ENCODE measurements at places on chromosomes 2 and 18.

DNA sequence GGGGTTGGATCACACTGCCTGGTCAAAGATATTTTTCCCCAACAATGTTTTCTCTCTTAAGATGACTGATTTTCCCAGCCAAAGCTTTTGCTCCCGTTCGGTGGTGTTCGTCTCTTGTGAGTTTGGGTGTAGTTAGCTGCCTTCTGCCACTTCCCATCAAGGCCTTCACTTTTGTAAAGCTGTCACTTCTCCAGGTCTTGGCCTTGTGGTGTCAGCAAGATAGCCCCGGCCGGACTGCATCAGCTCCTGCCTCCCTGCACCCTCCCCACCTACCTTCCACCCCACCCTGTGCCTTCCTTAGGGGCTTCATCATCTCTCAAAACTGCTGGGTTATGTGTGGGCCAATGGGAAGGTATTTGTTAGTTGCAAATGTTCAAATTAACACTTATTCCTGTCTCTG lies 228.9 kb downstream of the BCL11A start:
- DNase-seq = no peak

GRCh38 chr18:33483908-33484307 lies 43.4 kb upstream of the CCDC178 start:
- DNase-seq = no peak

DNA sequence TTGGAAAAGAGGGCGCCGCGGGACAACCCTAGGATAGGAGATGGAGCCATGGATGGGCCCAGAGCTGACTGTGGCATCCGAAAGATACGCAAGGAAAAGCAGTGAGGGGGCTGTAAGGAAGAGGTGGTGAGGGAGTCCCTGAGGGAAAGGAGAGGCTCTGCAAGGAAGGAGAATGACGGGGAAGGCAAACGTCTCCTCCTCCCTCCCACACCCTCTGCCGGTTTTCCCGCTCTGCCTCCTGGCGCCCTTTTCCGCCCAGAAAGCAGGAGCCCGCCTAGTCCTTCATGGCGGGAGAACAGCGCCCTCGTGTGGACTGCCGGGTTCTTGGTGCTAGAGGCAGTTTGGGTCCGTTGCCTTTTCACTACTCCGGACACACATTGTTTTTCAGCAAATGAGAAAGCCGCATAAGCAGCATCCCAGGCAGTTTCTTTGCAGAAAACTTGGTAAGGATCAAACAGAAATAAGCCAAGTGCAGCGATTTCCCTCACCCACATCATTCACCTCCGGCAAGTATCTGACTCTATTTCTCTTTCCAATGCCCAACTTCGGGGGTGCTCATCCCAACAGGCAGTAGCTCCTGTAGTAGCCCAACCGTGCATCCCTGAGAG lies 200.4 kb downstream of the INO80D start:
- DNase-seq = peak; percentile 63

DNA sequence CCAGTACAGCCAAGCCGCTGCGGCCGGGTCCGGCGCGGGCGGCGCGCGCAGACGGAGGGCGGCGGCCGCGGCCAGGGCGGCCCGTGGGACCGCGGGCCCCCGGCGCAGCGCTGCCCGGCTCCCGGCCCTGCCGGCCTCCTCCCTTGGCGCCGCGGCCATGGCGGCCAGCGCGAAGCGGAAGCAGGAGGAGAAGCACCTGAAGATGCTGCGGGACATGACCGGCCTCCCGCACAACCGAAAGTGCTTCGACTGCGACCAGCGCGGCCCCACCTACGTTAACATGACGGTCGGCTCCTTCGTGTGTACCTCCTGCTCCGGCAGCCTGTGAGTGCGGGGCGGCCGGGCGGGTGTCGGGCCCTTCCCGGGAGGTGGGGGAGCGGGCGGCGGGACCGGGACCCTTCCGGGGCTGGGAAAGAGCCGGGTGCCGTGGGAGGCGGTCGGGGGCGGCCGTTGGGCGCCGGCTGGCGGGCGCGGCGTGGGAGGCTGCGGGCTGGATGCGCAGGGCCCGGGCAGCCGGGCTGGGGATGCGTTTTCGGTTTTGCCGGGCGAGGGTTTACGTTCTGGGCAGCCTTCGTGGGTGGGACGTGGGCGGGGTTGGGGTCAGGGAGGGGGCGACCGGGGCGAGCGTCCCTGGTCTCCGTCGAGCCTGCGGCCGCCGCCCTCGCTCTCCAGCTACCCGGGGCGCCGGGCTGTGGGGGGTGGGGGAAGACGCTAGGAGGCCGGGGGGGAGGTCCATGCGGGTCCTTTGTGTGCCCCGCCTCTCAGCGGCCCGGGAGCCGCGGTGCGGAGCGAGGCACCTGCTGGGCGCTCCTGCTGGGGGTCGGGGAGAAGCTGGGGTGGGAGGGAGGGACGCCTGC lies 537 bp downstream of the AGFG1 start:
- DNase-seq = peak; percentile 22

GRCh38 chr2:48162742-48163141 lies 256.4 kb upstream of the FBXO11 start:
- no peak for DNase-seq

GRCh38 chr2:18123577-18123976 lies 245.1 kb downstream of the KCNS3 start:
- no peak for DNase-seq

- DNase-seq = no peak
These were observed 108.1 kb downstream of the RBM43 start for GRCh38 chr2:151153601-151154000.

- DNase-seq = no peak
These were observed 715.7 kb upstream of the NXPH2 start for GRCh38 chr2:139495851-139496250.

DNA sequence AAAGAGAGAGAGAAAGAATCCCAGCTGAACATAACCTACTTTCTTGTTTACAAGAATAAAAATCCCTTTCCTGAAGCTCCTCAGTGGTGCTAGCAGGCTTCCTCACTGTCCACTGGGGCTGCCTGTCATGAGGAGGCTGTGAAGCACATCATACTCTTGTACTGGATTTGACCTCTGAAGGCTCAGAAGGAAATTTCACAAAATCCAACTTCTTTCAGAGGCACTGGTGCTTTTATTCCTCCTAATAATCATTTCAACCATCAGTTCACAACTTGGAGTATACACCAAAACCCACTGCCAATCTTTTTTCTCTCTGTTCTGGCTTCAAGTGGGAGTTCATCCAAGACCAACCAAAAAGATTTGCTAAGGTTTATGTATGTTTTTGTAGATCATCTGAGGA lies 48.5 kb downstream of the TMX3 start:
- no peak for DNase-seq

DNA sequence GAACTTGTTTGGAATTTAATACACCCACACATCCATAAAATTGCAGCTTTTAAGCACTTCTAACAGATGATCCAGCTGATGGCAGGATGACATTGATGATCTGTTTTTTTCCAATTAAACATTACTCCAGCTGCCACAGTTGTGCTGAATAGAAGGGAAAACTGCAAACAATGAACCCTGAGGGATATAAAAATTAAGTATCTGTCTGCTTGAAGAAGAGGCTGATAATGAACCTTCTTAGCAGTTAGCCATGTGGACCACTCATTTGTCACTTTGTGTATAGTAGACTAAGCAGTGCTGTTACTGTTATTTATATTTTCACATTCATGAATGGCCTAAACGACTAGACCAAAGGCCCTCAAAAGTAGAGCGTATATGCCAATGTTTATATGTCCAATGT lies 1201.0 kb upstream of the LRRTM1 start:
- DNase-seq = no peak

DNA sequence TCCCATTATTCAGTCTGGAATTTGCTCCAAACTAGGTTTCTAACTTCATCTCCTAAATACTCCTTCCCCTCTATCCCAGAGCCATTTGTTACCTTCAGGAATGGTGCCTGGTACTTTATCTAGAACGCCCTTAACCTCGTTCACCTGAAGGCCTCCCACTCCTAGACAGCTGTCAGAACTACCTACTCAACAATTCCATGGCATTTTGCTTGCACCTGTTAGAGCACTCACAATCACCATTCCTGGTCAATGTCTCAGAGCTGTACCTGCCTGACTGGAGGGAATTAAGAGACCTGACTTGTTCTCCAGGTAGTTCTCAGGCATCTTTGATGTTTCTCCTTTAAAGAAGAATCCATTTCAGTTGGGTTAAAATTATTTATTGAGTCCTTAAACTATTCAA lies 88.9 kb downstream of the GAREM1 start:
- DNase-seq = no peak

DNA sequence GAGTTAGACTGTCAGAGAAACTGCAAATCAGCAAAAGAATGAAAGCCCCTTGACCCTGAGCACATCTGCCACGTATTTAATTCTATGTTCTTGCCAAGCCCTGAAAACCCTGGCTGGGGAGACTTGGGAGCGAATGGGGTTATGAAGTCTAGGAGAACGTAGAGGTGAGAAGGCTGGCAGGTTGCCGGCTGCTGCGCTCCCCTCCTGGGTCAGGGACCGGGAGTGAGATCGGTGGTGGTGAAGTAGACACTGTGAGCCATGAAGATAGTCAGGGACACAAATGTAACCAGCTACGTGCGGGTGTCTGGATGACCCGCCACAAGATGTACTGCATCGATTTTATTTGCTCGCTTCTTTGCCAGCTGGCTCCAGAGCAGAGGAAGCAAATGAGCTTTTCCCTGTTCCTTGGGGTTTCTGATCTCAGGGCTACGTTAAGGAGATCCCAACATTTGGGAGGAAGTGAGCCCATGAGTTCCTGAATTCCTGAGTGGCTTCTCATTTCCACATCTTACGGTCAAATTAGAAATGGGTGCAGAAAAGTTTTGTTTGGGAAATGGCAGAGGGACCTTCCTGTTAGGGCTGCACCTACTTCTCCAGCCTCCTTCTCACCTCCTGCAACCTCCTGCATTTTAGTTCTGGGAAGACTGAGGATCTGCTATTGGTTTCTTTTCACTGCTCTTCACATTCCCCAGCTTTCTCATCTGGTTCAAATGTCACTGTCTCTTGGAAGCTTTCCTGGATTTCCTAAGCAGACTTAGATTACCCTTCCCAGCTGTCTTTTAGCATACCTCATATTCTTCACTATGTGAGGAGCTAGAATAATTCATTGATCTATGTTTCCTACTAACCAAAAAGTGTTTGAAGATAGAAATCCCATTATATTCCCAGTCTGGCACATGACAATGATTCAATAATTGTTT lies 360.6 kb downstream of the ZNF521 start:
- DNase-seq = no peak

GRCh38 chr2:202494300-202495229 lies 118.4 kb downstream of the BMPR2 start:
- no peak for DNase-seq

GRCh38 chr2:190607657-190608357 lies 41.1 kb upstream of the NAB1 start:
- peak; percentile 89 for DNase-seq

GRCh38 chr2:104563398-104563996 lies 290.4 kb upstream of the POU3F3 start:
- DNase-seq = peak; percentile 30

- DNase-seq = no peak
These were observed 318.1 kb downstream of the NBAS start for GRCh38 chr2:15242936-15243461.

DNA sequence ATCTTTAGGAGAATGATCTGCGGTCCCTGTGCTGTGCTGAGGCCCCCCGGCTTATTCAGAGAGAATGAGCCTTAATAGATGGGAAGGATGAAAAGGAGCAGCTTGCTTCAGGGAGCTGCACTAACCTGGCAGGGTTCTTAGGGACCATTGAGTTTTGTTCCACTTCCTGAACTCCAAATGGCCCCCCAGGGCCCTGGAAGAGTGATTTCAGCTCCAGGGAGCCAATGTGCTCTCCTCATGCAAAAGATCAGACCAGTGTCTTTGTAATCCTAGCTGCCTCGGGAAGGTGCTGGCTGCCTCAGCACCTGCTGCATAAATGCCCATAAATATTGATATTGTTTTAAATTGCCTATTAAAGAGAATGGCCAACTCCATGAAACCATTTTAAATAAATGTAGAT lies 210.2 kb downstream of the NCK2 start:
- no peak for DNase-seq

DNA sequence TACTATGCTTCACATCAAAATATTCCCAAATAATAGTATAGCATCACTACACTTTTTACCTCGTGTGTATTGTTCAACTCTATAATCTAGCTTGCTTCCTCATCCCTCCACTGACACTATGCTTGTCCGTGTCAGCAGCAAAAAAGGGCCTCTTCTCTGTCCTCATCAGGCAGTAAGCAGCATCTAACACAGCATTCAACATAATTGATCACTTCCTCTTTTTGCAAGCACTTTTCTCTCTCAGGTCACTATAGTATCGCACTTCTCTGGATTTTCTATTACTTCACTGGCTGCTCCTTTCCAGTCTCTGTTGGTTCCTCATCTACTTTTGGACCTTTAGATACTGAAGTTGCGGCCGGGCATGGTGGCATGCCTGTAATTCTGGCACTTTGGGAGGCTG lies 64.9 kb upstream of the ZSWIM2 start:
- DNase-seq = no peak

DNA sequence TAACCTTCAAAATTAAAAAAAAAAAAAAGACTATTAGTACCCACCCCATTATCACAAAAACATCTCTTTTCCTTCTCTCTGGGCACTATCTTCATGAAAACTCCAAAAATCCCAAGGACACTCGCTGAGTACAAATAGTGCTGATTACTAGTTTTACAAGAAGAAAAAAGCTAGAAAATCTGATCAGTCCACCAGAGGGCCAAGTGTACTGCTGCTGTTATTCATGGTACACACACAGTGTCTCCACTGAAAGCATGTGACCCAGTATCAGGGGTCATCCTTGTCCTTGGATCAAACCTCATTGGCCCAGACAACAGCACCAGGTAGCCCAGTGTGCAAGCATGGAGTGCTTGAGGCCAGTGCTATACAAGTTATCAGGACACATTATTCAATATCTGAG lies 382.7 kb upstream of the KLHL29 start:
- no peak for DNase-seq

Data from SW480 (cell line).